Cortex of kidney (tissue), 1 donor: ENCODE measurements at places on chromosomes 12 and 14.

DNA sequence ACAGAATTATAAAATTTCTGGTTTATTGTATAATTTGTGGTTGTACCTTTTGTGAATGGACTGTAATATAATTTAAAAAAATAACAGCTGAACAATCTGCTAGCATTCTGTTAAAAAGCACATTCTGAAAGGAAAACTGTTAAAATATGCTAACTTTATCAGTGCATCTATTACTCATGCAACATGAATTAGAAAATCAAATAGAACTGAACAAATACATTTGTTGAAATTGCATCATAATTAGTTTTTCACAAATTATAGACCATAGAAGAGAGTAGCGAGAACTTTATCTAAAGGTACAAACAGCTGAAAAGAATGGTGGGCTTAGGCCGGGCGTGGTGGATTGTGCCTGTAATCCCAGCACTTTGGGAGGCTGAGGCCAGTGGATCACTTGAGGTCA is 33.0 kb downstream of the PTPN21 start:
- no peak for DNase-seq

DNA sequence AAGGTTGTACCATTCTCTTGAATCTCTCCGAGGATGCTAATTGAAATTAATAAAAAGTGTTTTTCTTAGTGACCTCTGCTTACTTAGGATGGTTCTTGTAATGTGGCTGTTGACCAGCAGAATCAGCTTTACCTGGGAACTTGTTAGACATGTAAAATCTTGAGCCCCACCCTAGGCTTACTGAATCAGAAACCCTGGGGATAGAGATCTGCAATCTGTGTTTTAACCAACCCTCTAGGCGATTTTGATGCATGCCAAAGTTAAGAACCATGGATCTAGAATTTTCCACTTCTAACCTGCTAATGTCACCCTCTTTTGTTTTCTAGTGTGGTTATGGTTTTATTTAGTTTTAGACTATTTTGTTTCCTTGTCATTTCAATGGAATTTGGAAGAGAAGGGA is 6.5 kb downstream of the NUBPL start:
- no peak for DNase-seq

DNA sequence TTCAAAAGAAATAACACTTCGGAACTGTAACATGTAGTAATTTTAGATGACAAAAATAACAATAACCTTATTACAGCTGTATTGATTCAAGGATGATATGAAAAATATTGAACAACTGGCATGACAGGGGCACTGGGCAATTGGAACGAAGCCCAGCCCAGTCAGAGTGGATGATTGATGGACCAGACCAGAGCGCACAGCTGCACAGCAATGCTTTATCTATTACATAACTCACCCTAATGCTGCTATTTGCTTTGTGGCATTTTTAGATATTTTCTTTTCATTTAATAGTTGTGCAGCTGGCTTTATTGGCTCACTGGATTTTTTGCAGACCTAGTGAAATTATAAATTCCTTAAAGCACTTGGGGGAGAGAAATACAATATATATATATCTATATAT is 26.9 kb upstream of the FERMT2 start:
- DNase-seq = no peak

GRCh38 chr12:13101821-13102375 is 1.6 kb downstream of the GSG1 start:
- DNase-seq = no peak

DNA sequence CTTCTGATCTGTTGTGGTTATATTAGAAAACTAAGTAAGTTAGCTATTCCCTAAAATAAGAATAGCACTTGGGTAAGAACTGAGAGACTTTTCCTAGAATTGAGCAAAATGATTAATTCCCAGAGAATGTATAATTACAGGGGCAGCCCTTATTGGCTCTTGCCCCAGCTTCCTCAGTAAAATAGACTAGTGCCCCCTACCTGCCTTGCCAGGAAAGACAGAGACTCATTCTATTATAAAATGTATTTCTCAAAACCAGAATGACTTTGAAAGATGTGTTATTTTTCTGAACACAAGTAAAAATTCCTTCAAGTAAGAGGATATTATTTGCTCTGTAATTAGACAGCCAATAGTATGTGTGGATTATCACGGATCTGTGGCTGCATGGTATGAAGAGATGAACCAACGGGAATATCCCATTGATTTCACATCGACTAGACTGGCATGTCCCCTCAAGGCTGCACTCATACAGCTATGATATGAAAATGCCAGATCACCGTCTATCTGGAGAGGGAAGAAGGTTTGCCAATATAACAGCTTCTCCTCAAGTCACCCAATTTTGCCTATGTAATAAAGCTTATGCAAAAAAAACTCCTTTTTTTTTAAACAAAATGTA is 7.4 kb upstream of the GLRX5 start:
- no peak for DNase-seq

GRCh38 chr12:66036317-66036716 is 94.2 kb downstream of the LLPH start:
- no peak for DNase-seq

DNA sequence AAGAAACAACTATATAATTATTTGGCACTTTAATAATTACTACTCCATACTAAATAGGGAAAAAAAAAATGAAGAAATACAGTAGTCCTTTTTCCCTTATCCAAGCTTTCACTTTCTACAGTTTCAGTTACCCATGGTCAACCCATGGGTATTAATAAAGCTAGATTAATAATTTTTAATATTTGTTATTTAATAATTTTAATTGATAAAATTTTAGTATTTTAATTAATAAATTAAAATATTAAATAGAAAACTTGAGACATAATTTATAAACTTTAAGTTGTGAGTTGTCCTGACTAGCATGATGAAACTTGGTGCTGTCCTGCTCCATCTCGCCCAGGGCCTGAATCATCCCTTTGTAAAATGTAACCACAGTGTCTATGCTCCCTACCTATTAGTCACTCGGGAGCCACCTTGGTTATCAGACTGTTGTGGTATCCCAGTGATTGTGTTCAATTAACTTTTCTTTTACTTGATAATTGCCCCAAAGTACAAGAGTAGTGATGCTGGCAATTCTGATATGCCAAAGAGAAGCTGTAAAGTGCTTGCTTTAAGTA is 71.8 kb downstream of the PAWR start:
- DNase-seq = no peak

- no peak for DNase-seq
These were observed 178.5 kb downstream of the SSPN start for GRCh38 chr12:26373606-26374495.

DNA sequence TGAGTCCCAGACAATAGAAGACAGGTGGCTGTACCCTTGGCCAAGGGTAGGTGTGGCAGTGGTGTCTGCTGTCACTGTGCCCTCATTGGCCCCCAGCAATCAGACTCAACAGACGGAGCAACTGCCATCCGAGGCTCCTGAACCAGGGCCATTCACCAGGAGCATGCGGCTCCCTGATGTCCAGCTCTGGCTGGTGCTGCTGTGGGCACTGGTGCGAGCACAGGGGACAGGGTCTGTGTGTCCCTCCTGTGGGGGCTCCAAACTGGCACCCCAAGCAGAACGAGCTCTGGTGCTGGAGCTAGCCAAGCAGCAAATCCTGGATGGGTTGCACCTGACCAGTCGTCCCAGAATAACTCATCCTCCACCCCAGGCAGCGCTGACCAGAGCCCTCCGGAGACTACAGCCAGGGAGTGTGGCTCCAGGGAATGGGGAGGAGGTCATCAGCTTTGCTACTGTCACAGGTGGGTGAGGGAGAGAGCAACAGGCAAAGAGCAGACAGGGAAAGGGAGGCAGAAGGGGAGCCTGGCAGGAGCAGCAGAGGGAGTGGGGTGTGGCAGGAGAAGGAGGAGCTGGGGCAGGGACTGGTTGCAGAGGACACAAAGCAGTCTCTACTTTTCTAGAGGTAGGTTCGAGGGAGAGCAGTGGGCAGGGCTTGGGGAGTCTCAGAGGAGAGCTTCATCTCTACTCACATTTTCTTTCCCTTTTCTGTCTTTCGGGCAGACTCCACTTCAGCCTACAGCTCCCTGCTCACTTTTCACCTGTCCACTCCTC is 452 bp downstream of the INHBE start:
- DNase-seq = no peak

GRCh38 chr12:24557738-24558137 is 391.2 kb downstream of the BCAT1 start:
- no peak for DNase-seq

GRCh38 chr14:92334050-92334449 is 11.1 kb downstream of the SLC24A4 start:
- DNase-seq = no peak

DNA sequence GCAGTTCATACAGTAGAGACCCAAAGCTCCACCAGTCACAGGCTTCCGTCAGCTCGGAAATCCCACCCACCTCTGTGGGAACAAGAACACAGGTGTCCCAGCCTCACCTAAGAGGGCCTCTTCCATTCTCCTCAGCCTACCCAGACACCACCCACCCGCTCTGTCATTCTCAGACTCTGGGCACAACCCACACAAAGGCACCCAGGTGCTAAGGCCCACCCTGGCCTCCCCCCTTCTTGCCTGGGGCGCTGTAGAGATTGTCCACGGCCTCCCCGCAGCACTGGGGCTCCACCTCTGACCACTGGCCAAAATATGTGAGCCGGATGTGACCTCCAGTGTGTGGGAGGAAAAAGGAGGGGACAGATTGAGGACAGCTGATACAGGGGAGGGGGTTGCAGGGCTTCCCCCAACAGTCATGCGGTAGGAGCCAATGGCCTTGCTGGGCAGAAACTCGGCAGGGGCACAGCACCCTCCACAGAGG is 14.2 kb downstream of the RPS6KL1 start:
- no peak for DNase-seq

- no peak for DNase-seq
These were observed 8.8 kb downstream of the TCL1B start for GRCh38 chr14:95695051-95695450.

GRCh38 chr14:54219261-54220070 is 177.3 kb upstream of the CDKN3 start:
- DNase-seq = no peak

DNA sequence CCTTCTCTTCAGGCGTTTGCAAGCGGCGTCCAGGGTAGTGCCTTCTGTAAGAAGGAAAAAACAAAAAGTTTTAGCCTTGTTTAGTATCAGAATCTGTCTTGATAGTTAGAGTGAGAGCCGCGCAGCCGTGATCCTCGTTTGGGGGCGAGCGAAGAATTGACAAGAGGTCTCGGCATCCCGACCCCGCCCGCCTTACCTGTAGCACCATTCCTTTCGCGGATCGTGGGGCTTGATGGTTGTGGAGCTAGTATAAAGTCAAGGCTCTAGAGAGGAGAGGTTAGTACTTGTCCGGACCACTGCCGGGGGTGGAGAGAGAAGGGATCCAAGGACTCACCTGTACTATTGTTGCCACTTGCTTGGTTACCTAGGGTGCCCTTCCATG is 494 bp downstream of the TMTC3 start:
- DNase-seq = no peak

DNA sequence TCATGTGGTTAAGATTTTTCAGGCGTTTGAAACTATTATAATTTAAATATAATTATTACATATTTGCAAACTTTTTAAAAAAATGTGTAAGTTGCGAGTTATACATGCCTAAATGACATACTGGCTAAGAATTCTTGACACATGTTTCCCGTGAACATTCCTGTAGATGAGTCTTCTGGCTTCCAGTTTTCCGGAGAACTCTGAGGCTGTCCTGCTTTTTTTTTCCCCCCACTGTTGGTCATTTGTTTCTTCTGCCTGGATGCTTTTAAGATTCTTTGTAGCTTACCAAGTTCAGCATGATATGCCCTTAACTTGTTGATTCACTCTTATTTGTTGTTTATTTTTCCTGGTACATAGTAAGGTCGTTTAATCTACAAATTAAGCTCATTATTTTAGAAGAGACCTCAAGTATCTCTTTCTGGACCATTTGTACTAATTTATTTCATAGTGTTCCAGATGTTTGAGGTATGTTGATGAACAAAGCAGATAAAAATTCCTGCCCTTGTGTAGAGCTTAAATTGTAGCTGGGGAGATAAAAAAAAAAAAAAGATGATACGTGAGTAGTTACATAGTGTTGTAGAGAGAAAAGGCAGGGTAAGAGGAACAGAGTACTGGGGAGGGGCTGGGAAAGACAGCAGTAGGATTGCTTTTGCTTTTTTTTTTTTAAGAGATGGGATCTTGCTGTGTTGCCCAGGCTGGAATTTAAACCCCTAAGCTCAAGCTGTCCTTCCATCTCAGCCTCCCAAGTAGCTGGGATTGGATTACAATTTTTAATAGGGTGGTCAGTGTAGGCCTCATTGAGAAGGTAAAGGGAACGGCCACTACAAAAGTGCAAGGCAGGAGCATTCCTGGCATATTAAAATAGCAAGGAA is 32.8 kb downstream of the ARHGAP5 start:
- DNase-seq = no peak

GRCh38 chr12:1796515-1797010 is 23.8 kb upstream of the LRTM2 start:
- DNase-seq = no peak

GRCh38 chr12:57740656-57741412 is 2.3 kb upstream of the AGAP2 start:
- DNase-seq = no peak

- no peak for DNase-seq
These were observed 46.9 kb downstream of the PAWR start for GRCh38 chr12:79643821-79644220.

GRCh38 chr12:104681012-104681690 is 224.4 kb downstream of the CHST11 start:
- DNase-seq = no peak

DNA sequence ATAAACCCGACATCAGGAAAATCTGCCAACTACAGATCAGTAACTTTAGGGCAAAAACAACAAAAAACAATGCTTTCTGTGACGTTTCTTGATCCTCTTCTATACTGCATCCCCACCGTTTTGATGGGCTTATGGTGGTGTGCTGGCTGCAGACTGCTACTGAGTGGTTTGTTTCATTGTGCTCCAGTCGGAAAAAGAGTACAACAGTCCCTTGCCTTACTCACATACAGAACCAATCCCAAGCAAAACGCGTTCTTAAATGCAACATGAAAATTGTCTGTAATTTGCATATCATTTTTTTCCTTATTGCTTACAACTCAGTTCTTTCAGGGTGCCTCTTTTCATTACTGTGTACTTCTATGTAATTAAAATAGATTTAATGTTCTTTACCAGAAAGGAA is 2.3 kb downstream of the ETV6 start:
- DNase-seq = no peak

GRCh38 chr12:6546016-6546415 is 9.8 kb downstream of the IFFO1 start:
- DNase-seq = no peak

DNA sequence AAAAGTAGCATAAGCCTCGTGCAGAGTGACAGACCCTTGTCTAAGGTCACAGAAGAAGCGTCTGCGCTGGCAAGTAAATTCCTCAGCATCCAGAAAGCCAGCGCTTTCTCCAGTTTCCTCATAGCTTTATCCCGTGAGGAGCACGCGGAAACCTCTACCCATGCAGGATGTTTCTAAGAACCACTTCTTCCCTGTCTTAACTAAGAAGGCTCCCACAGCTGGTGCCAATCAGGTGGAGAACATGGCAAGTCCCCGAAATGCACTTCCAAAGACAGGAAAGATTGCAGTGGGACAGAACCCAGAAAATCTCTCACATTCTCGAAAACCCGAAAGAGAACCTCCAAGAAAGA is 968 bp upstream of the ARID4A start:
- DNase-seq = no peak

GRCh38 chr12:22797701-22798100 is 172.7 kb downstream of the ETNK1 start:
- DNase-seq = no peak
